Dermis microvascular lymphatic vessel endothelial cell (primary cell): ENCODE measurements at places on chromosomes 2 and 18.

DNA sequence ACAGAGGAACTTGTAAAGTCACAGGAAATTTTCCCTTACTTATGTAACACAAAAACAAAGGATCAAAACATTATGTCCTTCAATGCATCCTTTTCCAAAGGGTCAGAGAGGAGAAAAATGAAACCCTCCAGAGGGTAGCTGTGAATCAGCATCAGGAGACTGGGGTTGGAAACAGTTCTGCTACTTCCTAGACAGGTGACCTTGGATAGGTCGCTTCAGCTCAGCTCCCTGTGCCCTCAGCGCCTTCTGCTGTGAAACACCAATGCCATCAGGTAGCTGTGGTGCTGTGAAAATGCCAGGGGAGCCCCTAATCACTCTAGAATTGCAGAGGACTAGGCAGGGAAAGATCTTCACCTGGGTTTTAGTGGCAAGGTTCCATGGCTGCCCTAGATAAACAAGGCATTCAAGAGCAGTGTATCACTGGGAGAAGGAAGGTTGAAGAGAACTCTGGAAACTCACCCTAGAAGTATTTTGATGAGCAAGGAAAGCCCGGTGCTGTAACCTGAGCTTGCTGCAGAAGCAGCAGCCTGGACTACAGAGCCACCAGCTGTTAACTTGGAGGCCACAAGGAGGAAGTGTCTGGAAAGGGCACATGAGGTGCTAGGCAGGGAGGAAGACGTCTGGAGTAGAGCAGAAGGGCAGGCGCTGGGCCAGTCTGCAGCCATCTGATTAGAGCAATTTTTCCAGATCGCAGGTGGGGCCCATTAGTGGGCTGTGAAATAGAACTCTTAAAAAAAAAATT is 100.7 kb upstream of the MCFD2 start:
- peak; percentile 78 for DNase-seq

DNA sequence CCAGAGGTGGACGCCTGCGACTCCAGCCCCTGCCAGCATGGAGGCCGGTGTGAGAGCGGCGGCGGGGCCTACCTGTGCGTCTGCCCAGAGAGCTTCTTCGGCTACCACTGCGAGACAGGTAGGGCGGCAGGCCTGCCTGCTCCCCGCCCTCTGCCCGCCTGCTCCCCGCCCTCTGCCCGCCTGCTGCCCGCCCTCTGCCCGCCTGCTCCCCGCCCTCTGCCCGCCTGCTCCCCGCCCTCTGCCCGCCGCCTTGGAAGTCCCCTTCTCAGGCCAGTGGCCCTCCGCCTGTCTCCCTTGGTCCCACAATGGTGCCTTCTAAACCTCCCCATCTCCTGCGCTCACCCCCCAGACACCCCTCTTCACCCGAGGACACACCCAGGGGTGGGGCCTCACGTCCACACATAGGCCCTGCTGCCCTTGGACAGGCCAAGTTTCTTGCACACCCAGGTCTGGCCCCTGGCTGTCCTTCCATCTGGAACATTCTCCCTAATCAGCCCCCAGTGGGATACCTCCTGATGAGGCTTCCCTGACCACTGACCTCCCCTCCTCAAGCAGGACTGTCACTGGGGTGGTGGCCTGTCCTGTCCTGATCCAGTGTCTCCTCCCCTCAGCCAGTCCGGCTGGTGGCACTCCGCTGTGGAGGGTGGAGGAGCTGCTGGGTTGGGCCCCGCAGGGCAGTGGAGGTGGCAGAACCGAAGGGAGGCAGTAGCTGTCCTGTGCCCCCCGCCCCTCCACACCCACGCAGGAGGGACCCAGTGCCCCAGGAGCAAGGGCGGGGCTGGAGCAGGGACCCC is 37.9 kb downstream of the MTERF4 start:
- peak; percentile 38 for DNase-seq

GRCh38 chr2:9275399-9275798 is 68.8 kb downstream of the ASAP2 start:
- DNase-seq: no peak

- no peak for DNase-seq
Measured at GRCh38 chr18:26765498-26765897, 100.0 kb downstream of the AQP4 start.

DNA sequence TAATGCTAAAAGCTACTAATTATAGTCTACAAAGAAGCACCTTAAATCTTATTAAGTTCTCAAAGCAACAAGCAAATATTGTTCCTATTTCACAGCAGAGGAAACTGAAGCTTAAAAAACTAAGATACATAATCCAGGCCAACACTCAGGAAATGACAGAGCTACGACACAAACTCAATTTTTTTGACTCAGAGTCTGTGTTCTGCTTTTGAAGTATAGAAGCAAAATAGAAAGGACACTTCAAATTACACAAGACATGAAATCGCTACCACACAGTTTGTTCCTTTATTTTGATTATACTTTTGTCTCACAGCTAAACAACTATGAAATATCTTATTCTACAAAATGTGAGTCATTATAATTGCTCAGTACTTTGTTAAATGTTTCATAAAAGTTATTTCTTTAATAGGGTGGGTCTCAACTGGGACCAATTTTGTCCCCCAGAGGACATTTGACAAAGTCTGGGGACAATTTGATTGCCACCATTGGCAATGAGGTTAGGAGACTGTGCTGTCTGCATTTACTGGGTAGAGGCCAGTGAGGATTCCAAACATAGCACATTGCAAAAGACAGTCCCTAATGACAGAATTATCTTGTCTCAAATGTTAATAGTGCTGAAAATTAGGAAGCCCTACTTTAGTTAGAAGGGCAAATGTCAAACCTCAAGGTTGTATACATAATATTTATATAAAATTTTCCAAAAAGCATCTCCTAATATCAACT is 101.5 kb upstream of the GRB14 start:
- peak; percentile 7 for DNase-seq

- no peak for DNase-seq
Measured at GRCh38 chr2:237351046-237351445, 62.9 kb downstream of the COL6A3 start.

- no peak for DNase-seq
Measured at GRCh38 chr2:219844401-219845091, 217.1 kb downstream of the SLC4A3 start.

DNA sequence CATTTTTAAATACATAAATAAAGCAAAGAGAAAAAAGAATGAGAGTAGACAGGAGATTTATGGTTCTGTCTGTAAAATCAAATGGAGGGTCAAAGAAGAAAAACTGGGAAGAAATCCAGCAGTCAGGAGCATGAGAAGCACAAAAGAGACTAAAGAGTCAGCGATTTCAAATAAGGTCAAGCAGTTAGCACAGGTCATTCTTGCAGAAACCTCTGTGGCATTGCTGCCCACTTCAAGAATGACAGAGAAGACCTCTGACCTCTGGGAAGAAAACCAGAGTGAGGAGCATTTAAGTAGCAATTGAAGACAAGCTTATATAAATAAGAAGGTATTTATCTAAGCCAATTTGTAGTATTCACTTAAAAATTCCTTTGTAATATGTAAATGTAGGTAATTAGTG is 172.0 kb upstream of the SPOPL start:
- DNase-seq: no peak

DNA sequence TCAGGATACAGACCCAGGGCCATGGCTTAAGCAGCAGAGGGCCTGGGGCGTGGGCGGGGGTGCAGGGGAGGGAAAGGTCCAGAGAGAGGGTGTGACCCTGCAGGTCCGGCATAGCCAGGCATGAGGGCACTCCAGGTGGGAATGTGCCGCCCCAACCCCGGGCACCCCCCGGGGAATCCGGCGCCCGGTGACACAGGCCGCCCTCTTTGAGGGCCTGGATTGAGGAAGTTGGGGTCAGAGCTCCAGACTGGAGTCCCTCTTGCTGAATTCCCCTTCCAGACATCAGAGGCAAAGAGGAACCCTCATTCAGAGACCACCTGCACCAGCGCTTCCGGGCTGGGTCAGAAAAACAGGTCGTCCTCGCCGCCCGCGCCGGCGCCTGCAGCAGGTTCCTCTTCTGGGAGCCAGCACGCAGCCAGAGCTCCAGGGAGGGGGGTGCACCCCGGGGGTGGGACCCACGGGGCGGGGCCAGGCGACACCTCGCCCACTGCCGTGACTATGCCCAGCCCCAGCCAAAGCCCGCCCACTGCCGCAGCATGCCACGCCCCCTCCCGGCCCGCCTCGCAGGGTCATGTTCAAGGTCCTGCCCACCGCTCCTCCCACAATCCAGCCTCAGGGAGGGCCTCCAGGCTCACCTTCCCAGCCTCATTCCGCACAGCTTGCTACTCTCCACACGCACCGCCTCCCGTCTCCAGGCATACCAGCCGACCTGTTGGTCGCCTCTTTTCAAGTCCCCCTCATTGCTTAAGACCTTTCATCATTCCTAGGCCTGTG is 98.3 kb upstream of the ID2 start:
- DNase-seq: peak; percentile 41

GRCh38 chr2:16728351-16729136 is 62.9 kb upstream of the CYRIA start:
- DNase-seq: no peak

- DNase-seq: no peak
Measured at GRCh38 chr2:202612145-202612544, 22.6 kb upstream of the FAM117B start.

DNA sequence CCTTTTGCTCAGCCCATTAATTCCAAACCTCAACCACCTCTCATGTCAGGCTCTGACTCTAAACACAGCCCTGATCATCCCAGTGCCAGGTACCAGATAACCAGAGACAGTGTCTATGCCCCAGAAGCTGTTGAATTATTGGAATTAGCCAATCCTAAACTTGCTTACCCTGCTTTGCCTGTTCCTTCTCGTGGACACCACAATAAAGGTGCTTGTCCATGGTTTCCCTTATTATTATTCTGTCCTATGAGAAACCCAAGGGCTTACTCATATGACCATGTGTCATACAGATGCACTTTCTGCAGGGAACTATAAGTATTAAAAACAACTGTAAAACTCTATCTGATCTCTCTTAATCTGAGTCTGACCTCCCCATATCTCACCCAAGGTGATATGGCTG is 2193.8 kb upstream of the PIK3C3 start:
- no peak for DNase-seq

DNA sequence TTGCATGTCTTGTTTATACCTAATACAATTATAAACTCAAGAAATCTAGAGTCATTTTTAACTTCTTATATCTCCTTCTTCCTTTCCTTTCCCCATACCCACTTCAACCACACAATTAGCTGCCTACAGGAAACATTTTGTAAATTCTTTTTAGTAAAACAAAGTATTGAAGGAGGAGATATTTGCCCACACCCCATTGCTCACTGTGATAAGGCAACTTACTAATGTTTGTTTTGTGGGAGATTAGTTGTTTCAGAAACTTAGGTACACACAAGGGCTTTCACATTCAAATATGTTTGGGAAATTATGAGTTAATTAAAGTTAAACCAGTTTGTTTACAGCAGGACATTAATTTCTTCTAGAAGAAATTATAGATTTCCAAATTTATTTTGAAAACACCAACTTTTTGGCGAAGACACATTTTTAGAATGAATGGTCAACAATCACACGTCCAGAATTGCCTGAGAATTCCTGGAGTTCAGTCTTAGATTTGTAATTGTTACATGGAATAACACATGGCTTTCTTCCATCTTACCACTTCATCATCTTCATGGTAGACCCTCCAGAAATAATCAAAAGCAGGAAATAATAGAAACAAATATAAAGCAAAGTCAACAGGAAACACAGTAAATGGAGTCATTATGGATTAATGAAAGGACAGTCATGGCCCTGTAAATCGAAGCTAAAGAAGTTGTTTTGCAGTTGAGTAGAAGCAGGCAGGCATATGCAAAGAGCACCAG is 62.5 kb upstream of the RAB27B start:
- DNase-seq: no peak

GRCh38 chr2:71861186-71862160 is 286.2 kb downstream of the CYP26B1 start:
- no peak for DNase-seq

DNA sequence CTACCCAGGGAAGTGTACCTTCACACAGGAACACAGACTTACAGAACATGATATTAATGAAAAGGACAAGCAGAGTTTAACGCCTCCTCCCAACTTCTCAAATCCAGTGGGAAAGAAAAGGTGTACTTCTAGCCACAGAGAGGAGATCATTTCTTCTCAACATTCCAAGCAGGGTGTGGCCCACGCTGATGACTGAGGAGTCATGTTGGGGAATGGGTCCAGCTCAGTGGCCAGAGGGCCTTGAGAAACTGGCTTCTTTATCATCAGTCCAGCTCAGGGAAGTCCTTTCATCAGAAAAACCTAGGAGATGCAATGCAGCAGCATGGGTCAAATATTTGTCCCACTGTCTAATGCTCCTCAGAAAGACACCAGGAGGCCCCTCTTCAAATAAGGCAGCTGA is 63.0 kb downstream of the RBM43 start:
- no peak for DNase-seq

DNA sequence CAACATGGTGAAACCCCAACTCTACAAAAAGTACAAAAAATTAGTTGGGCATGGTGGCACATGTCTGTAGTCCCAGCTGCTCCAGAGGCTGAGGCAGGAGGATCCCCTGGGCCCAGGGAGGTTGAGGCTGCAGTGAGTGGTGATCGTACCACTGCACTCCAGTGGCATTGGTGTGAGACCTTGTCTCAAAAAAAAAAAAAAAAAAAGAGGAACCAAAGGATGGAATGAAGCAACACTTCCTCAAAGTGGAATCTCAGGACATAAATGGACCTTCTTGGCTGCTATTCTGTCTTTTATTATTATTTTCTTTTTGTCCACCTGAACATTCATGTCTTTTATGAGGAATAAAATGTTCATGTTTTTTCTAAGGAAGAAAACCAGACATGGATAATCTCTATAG is 13.7 kb downstream of the GEMIN6 start:
- no peak for DNase-seq

DNA sequence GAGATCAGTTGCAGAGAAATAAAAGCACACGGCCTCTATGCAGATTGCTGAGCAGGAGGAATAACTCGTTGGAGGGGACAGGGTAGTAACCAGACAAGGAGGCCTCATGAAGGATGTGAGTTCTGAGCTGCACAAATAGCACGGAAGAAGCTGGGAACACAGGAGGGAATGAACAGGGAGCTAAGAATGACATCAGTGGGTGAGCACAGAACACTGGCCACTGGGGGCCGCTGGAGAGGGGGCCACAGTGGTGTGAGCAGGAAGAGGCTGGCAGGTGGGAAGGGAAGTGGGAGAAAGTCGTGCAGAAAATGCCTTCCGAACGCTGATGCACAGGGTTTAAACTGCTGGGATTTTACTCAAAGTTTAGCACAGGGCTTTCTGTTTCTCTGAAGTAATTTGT is 61.0 kb downstream of the ZAP70 start:
- DNase-seq: no peak

- no peak for DNase-seq
Measured at GRCh38 chr2:154142480-154142879, 270.8 kb downstream of the GALNT13 start.

GRCh38 chr2:213164263-213164662 is 12.9 kb upstream of the IKZF2 start:
- DNase-seq: no peak

GRCh38 chr2:66839551-66840320 is 404.8 kb downstream of the MEIS1 start:
- no peak for DNase-seq
